ENCODE measurements at places on chromosomes 11 and 22. TPM values are rescaled to one million over a fixed set of nuclear protein-coding genes. Genes with fewer than 3 reads are reported as not detected.

Gene TOB2
- total RNA-seq: 34.0 TPM

DNA sequence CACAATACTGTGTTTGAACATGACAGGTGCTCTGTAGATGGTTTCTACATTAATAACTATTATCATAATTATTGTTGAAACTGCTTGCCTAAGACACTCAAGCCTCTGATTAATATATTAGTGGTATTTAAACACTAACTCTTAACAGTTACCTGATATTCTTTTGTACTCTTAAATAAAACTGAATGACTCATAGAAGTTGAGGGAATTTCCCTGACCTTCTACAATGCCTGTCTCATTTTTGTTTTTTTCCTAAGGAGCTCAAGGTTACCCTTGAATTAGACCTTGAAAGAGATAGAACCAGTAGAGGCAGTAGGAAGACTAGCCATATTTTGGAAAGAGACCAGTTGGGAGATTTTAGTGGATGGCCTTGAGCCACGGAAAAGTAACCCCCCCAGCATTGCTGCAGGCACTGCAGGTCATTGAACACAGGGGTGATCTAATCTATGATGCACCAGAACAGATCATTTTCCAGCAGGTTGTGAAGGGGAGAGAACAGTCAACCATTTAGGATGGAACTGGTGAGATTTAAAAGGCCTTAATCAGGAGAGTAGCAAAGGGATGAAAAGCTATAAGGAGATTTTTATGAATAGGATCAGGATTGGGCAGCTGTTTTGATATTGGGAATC lies 148.3 kb downstream of the PGR start:
- H3K4me1 ChIP-seq: no peaks in the 10 kb centered on the region
- H3K27me3 ChIP-seq: no peaks in the 10 kb centered on the region
- no peak for DNase-seq
- no peaks in the 10 kb centered on the region for H3K36me3 ChIP-seq
- H3K4me3 ChIP-seq: no peak overlapping the region
- no peak overlapping the region for H3K27ac ChIP-seq

- no peak for DNase-seq
- peaks cover 5% of the 10 kb centered on the region for H3K36me3 ChIP-seq
- H3K27me3 ChIP-seq: no peaks in the 10 kb centered on the region
Observed at GRCh38 chr11:126680131-126680530, 320.4 kb downstream of the KIRREL3 start.

Gene TUBA8
- total RNA-seq: 5.5 TPM

- no peak overlapping the region for H3K27ac ChIP-seq
- H3K36me3 ChIP-seq: no peaks in the 10 kb centered on the region
- H3K4me1 ChIP-seq: peaks cover 21% of the 10 kb centered on the region
- DNase-seq: no peak
- no peaks in the 10 kb centered on the region for H3K27me3 ChIP-seq
Observed at GRCh38 chr22:37312549-37313183, 30.4 kb downstream of the CYTH4 start.

Measured in spinal cord (tissue), 10 donors.